Stimulated activated naive CD8-positive, alpha-beta T cell treated with anti-CD3 and anti-CD28 coated beads, Interleukin-15, Interleukin-2, amounts not matched to agents 100 U/mL and 50 U/mL, for 24 hours (primary cell): ENCODE measurements at places on chromosomes 1 and 21.

DNA sequence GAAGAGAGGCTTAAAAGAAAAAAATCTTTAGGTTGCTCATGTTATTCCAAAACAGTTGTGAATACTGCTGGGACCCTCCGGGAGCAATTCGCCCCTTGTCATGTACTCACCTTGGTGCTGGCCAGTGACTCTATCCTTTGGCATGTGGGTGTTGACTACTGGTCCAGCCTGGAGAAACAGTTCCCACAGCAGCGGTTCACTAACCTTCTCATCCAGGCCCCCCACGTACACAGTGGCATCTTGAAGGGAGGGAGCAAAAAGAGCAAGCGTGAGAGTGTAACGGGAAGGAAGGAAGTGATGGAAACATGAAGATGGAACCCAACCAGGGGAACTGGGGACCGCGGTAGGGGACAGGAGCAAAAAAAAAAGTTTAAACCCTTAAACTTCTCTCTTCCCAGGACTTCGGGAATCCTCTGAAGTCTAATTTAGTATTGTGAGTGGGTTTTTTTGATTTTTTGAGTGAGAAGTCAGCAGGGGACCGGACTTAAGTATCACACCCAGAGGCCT, 494 bp downstream of the SF3B4 start:
- DNase-seq, result no peak

GRCh38 chr1:166193057-166193698, 26.4 kb upstream of the FAM78B start:
- no peak for DNase-seq

DNA sequence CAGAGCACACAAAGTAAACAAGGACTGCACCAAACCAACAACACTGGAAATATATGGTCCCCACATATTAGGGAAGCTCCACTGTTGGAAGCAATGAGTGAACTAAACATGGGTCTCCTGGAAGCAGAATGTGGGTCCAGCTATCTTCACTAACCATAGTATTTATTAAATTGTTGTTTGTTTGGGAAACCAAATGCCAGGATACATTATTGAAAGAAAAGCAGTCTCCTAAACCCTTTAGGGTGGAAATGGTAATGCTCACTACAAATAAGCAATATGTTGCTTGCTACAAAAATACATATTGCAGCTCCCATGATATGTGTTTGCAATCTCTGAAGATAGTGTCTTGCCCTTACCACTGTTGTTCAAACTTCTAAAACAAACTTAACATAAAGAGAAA, 2.2 kb downstream of the NEGR1 start:
- DNase-seq, result no peak

GRCh38 chr1:195562074-195562473, 1046.2 kb downstream of the KCNT2 start:
- no peak for DNase-seq

GRCh38 chr1:166843769-166844596, 4.7 kb downstream of the POGK start:
- DNase-seq, result no peak

GRCh38 chr1:147647796-147648633, 22.3 kb downstream of the ACP6 start:
- DNase-seq, result peak; percentile 29

- DNase-seq, result no peak
Observed at GRCh38 chr1:108897865-108898720, 21.3 kb downstream of the GPSM2 start.

- DNase-seq, result no peak
Observed at GRCh38 chr21:24899138-24899537, 708.1 kb downstream of the MRPL39 start.

GRCh38 chr1:68188060-68188538, 44.2 kb downstream of the WLS start:
- no peak for DNase-seq

DNA sequence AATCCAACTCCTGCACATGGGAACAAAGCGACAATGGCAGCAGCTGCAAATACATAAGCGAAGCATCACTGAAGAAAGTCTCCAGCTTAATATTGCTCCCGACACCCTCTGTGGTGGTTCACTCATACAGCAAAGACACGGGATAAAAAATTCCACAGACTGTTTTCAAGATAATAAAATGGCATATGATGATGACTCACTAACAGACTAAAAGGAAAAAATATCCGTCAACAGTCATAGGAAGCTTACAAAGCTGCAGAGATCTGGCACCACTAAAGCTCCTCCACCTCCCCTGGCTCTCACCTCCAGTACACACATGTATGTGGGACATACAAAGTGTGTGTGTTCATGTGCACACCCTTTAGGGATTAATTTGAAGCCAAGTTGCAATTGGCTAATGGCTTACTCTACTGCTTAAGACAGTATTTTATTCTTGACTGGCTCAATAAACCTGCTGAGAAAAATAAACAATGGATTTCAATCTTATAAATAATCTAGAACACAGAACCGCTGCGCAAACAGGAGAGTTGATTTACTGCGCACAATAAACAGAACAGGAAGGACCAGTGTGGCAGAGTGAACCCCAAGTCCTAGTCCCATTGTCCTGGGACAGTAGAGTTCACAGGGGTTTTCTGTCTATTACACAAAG, 94.4 kb downstream of the SLC45A1 start:
- no peak for DNase-seq

- no peak for DNase-seq
Observed at GRCh38 chr1:99727575-99728185, 38.8 kb downstream of the FRRS1 start.

DNA sequence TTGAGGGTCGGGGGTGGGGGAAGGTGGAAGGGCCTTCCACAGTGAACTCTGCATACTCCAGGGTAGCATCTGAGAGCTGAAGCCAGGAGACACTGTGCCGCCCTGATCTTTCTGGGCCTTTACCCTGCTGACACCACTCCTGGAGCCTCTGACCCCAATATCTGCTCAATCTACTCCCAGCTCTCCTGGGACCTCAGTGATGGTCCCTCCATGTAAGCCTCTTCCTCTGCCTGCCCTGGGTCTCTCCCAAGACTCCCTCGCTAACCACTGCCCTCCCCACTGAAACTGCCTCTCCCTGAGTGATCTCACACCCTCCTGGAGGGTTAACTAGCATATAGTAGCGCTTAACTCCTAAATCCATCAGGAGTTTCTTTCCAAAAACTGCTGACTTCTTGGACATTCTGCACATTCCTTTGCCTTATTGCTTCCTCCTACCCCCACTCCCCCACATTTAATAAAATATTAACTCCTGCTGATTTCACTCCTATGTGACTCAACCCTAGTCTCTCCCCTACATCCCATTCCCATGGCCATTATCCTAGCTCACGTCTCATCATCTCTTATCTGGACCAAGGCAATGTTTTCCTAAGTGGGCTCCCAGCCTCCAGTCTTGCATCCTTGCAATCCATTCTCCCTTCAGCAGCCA, 145.6 kb downstream of the HMGB4 start:
- DNase-seq, result no peak

DNA sequence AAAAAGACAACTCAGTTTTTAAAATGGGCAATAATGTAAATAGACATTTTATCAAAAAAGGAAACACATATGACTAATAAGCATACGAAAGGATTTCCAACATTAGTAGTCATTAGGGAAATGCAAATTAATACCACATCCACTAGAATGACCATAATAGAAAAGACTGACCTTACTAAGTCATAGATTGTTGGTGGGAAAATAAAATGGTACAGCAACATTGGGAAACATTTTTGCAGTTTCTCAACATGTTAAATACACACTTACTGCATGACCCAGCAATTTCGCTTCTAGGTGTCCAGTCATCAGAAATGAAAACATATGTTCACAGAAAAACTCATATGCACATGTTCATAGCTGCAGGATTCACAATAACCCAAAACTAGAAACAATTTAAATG, 29.9 kb upstream of the SLC44A3 start:
- DNase-seq, result no peak

DNA sequence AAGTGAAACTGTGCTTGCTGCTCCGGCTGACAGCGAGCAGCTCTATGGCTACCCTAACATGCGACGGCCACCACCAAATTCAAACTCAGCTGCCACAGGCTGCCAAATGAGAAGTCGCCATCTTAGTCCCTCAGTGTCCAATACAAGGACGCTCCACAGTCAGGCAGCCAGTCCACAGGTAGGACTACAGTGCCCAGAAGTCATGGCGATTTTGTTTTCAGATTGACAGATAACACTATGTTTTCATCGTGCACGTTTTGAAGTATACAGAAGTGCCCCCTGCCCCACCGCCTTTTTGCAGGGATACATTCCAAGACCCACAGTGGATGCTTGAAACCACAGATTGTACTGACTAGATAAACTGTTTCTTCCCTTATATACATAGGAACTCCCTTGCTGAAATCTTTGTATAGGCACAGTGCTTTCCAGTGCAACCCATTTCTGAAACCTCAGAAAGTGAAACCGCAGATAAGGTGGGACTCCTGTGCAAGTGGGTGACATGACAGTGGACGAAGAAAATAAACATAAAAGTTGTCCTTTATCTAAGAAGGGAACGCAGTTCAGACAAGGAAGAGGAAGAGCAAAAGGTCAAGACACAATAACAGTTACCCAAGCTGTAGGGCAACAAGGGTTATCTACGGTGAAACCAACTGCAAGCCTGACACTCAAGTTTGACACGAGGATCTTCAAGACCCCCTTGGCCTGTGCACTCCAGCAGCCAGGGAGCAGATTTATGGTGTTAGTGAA, 52.2 kb downstream of the STX6 start:
- DNase-seq, result no peak

DNA sequence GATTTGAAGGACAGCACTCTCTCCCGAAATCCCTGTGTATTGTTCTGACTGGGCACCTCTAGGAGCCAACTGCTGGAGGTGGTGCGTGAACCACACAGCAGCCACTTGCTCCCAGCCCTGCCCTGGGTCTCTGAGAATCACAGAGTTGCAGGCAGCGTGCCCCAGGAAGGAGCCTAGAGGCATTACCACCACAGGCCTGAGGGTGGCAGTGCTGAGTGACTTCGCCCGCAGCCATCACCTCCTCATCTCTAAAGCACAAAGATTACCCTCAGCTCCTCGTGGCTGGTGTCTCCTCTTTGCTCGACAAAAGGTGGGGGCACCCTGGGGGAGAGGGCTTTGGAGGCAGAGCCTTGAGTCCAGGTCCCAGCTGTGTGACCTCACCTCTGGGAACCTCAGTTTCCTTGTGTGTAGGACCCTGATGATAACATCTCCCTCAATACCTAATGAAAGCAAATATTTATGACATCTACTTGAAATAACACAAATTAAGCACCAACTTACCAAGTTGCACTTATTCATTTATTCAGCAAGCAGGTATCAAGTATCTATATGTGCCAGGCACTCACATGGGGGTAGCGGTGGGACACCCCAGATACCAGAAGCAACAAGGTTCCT, 86.3 kb downstream of the VWA5B1 start:
- peak; percentile 78 for DNase-seq

DNA sequence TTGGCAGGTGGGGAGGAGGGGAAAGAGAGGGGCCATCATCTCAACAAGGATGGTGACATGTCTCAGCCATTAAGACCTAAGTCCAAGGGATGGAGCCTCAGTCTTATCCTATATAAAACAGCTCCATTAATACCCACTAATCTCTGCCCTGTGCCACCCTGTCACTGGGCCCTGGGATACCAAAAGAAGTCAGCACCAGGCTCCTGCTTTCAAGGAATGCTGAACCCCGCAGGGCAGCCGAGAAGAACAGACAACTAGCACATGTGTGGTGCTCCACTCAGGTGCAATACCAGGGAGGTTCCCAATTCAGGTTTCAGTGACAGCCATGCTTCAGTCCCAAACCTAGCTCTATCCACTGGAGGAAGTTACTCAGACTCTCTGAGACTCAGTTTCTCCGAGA, 128.4 kb downstream of the GRIK3 start:
- DNase-seq, result no peak

DNA sequence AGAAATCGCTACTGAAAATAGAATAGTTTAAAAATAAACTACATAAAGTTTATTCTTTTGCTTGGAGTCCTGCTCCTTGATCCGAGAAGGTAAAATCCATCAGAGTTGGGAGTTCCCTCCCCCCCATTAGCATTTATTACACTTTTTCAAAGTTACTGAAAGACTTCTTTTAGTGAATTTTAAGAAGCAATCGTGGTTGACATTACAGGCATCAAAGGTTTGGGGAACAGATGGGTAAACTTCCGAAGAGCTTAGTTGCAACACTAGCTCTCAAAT, 31.0 kb upstream of the NFIA start:
- DNase-seq, result no peak

DNA sequence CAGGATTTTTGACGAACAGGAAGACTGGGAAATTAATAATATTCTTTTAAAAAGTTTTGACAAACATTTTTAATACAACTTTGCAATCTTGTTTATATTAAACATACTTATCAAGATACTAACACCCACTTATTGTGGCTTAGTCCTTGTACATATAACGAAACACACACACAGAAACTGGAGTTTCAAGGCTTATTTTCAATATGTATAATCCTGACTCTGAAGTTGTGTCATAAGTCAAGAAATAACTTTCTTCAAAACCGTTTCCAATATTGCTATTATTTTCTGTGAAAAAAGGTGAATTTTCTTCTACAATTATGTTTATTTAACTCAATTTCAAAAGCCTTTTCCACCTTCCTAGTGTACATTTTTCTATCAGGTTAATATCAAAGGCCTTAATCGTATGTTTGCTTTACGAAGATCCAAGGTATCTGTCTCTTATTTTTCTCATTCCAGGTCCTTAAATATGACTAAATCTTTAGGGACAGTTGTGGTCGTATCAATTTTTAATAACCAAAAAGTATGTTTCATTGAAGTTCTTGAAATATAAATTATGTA, 1.8 kb downstream of the CDKN2C start:
- no peak for DNase-seq
